ENCODE measurements at places on chromosomes 2 and 18.

GRCh38 chr2:20414806-20415205 is 32.1 kb upstream of the RHOB start:
- no peak for DNase-seq

GRCh38 chr2:57760381-57760801 is 286.2 kb upstream of the VRK2 start:
- no peak for DNase-seq

GRCh38 chr2:186572705-186573104 is 17.2 kb upstream of the ITGAV start:
- peak; percentile 30 for DNase-seq

DNA sequence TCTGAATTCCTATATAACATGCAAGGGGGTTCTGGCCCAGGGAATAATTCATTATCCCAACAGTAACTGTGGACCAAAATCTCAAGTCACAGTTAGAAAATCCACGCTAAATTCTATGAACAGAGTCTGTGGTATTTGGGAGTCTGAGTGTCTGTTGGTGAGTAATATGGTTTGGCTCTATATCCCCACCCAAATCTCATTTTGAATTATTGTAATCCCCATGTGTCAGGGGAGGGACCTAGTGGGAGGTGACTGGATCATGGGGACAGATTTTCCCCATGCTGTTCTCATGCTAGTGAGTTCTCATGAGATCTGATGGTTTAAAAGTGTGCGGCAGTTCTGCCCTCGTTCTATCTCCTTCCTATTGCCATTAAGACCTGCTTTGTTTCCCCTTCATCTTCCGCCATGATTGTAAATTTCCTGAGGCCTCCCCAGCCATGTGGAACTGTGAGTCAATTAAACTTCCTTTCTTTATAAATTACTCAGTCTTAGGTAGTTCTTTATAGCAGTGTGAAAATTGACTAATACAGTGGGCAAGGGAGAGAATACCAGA is 68.3 kb downstream of the NBAS start:
- no peak for DNase-seq

DNA sequence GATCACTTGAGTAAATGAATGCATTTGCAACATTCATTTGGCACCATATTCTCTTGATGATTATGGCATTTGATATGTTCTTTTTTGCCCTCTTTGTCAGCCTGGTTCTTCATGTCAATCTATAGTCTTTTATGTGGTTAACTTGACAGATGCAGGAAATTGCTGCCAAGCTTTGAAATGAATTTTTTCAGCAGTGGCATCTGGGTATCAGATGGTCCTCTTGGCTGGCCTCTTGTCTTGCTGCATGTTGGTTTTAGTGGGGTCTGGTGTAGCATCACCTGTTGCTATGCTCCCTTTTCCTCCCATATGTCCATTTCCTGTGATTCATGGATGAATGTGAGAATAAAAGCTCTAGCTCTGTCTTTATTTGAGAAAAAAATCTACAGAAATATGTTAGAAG is 119.9 kb downstream of the DPP4 start:
- no peak for DNase-seq

DNA sequence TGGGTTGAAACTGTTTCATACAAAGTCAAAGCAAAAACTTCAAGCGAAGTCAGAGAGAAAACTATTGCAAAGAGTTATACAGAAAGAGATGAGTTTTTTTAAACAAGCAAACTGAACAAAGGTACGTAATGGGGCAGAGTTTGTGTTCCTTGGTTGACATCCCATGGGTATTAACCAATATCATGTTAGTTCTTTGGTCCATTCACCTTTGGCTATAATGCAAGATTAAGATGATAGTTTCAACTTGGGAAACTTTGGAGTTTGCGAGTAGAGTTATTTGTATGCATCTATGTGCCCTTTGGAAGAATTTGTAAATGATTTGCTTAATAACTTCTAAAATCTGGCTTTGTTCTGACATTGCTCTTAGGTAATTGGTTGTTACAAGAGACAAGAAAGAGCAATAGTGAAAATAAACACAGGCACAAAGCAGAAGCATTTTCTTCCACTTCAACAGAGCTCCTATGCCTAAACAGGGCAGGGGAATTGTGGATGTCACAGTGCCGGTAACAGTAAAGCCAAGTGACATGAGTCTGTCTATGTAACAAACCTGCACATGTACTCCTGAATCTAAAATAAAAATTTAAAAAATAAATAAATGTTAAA is 936.1 kb downstream of the SUCLG1 start:
- DNase-seq: no peak

GRCh38 chr2:147311058-147311430 is 533.8 kb upstream of the ACVR2A start:
- DNase-seq: no peak

DNA sequence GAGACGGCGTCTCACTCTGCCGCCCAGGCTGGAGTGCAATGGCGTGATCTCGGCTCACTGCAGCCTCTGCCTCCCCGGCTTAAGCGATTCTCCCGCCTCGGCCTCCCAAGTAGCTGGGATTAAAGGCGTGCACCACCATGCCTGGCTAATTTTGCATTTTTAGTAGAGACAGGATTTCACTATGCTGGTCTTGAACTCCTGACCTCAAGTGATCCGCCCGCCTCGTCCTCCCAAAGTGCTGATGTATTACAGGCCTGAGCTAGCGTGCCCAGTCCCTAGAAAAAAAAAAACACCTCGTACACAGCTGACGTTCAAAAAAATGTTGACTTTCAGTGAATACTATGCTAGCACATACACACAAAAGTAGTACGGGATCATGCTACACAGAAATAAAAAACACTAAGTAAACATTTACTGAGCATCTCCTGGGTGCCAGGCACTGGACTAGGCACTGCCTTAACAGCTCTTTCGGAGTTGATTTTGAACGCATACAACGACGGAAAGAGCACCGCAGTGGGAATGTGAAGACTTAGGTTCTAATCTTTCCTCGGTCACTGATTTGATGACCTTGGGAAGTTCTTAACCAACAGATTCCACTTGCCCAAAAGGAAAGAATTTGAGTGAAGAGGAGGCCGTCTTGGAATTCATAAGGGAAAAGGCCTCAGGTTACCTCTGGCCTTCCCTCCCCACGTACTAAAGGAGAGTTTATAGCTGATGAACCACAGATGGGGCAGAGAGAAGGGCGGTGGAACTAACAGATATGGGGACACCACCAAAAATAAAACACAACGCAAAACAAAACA is 1.1 kb downstream of the DNAJC27 start:
- DNase-seq: peak; percentile 35

- DNase-seq: no peak
Measured at GRCh38 chr2:147939313-147939712, 81.2 kb downstream of the ORC4 start.

- no peak for DNase-seq
Measured at GRCh38 chr2:28401948-28402550, 9.4 kb downstream of the FOSL2 start.

DNA sequence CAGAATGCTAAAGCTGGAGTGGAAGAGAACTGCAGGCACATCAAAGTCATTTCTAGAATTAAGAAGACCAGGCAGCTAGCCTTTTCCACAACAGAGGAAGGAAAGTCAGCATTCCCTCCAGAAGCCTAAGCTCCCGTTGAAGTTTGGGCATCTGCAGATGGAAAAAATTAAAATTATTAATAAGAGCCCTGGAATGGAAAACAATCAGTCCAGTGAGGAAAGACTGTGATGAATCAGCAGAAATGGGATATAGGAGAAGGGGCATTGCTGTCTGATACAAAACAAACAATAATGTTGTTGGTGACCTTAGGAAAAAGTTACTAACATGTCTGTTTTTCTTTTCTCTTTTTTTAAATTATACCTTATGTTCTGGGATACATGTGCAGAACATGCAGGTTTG is 450.7 kb upstream of the SLC14A2 start:
- no peak for DNase-seq

GRCh38 chr2:236403125-236403524 is 138.9 kb upstream of the ASB18 start:
- DNase-seq: no peak

Data from urothelium cell line (cell line).